ENCODE measurements at places on chromosomes 16 and 17.

DNA sequence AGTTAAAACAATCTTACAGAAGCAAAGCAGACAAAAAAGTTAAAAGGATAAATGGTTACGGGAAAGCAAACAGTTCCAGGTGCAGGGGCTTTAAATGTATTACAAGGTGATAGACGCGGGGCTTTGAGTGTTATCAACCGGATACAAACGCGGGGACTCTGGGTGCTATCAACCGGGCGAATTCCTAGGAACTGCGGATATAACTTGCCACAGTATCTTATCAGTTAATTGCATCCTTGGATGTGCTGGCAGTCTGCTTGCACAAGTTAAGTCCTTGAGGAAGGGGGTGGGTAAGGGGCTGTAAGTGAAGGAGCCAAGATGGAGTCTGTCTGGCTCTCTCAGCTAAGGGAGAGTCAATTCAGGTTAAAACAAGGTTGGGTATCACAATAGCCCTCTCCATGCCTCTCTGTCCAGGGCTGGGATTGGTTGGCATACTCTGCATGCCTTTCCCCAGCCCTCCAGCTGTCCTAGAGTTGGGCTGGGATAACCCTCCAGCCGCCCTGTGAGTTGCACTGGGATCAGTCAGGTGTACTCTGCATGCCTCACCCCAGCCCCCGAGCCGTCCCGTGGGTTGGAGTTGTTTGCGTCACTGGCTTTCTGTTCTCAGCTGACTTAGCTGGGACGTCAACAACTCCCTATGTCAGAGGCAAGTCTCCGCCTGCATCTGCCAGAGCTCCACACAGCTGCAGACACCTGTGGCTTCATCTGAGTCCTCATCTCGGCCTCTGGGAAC is 40.9 kb downstream of the TMEM235 start:
- no peak for DNase-seq

GRCh38 chr16:381012-381788 is 578 bp downstream of the PGAP6 start:
- no peak for DNase-seq

DNA sequence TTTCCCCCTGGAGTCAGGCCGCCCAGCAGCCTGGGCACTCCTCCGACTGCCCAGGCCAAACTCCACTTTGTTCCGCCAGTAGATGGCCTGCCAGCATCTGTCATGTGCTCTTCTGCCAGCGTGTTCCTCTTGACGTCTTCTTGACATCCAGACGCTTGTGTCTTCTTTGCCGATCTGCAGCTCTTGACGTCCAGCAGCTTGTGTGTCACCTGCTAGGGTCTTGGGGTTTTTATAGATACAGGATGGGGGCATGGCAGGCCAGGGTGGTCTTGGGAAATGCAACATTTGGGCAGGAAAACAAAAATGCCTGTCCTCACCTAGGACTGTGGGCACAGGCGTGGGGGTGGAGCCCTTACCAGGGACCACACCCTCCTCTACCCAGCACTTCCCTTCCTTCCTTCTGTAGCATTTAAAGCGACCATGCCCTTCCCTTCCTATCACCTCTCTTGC is 88.7 kb downstream of the BMERB1 start:
- no peak for DNase-seq

GRCh38 chr17:38711792-38712571 is 6.9 kb downstream of the MLLT6 start:
- DNase-seq: peak; percentile 61

DNA sequence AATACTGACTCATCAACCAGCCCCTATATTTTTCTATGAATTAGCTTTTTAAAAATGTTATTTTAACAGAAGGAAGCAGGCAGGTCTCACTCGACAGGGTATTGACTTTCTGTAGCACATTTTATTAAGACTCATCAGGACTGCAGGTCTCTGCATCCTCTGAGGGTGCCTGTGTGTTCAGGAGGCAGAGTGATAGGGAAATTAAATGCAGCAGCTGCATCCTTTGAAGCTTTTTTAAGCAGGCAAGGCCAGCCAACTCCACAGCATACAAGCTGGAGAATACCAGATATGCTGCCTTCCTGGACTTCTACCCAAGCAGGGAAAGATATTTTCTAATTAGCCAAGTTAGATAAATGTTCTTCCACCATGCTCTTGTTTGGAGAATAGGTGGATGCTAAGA is 124.9 kb downstream of the WSCD1 start:
- no peak for DNase-seq

GRCh38 chr17:45131616-45132319 is 547 bp downstream of the PLCD3 start:
- peak; percentile 40 for DNase-seq

DNA sequence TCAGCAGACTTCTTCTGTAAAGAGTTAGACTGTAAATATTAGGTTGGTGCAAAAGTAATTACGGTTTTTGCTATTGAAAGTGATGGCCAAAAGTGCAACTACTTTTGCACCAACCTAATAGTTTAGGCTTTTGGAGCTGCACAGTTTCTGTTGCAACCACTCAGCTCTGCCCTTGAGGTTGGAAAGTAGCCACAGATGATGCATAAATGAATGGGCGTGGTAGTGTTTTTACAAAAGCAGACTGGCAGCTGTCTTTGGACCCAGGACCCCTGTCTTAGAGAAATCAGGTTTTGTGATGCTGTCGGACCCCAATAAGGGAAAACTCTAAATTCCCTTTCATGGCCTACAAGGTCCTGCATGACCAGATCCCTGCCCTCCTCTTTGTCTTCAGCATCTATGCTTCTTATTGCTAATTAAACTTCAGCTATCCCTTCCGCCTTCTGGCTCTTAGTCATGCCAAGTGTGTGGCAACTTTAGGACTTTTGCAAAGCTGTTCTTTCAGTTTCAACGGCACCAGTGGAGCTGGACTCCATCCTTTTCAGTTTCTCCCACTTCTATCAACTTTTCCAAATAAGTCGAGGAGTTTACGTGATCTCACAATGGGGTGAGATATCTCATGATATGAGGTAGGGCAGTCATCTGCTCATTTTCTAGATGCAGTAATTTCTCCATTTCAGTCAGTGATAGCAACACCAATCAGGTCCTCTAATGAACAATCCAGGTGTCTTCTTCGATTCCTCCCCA is 232.3 kb downstream of the XYLT1 start:
- no peak for DNase-seq

- DNase-seq: no peak
Measured at GRCh38 chr16:89502081-89502843, 5.9 kb upstream of the SPG7 start.

- no peak for DNase-seq
Measured at GRCh38 chr16:2811703-2812471, 5.2 kb upstream of the PRSS21 start.

GRCh38 chr16:68884861-68885720 is 41.8 kb downstream of the TANGO6 start:
- DNase-seq: no peak

DNA sequence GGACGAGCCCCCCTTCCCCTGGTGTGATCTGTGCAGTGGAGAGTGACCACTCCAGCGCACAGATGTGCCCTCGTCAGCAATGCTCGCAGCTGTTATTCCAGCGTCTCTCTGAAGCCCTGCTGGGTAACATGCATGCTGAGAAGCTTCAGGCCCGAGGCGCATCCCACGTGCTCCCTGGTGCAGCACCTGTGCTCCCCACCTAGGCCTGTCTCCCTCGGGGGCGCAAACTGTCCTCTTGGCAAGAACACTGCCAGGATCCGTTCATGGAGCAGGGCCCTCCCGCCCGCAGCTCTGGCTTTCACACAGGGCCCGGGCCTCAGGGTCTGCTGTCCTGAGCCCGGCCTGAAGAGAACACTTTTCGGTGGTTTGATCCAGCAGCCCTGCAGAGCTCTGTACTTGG is 13.0 kb downstream of the TMEM204 start:
- no peak for DNase-seq

- DNase-seq: peak; percentile 80
Measured at GRCh38 chr17:56186222-56186786, 33.0 kb downstream of the ANKFN1 start.

- DNase-seq: no peak
Measured at GRCh38 chr17:30379303-30379902, 676 bp downstream of the CPD start.

GRCh38 chr16:77599793-77600415 is 122.4 kb upstream of the NUDT7 start:
- DNase-seq: peak; percentile 44

DNA sequence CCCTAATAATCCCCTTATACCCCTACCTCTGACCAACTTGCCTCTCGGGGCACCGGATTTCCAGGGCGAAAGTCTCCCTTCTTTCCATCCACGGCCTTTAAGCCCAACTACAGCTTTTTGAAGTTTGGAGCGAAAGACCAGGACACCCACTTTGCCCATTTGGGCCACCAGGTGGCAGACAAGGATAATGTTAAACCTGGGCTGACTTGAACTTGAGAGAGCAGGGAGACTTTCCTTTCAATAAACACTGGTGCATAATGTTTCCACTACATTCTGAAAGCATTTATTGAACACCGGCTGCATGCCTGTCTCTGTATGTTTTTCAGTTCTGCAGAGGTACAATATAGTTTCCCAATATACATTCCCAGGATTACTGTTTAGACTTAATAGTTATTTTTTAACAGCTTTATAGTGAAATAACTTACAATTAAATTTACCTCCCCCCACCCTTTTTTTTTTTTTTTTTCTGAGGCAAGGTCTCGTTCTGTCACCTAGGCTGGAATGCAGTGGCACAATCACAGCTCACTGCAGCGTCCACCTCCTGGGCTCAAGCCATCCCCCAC is 6.9 kb upstream of the CES3 start:
- peak; percentile 70 for DNase-seq

- DNase-seq: no peak
Measured at GRCh38 chr16:72211110-72211509, 39.2 kb upstream of the PMFBP1 start.

DNA sequence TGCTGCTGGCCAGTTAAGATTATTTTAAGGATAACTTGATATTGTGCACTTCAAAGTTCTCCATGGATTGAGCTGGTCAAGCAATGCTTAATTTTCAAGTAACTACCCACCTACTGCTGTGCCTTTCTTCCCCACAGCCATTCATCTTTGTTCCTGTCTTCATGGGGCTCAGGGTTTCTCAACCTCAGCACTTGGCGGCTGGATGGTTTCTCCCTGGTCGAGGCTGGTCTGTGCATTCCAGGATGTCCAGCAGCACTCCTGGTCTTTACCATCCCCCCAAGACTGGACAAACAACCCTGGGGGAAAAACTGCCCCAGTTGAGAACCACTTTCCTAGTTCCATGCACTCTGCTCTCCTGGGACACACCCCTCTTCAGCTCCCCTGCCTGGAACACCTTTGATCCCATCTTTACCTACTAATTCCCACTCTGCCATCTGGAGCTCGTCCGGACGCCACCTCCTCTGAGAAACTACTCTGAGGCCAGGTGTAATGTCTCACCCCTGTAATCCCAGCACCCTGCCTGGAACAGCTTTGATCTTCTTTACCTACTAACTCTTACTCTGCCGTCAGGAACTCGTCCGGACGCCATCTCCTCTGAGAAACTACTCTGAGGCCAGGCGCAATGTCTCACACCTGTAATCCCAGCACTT is 81.5 kb downstream of the NXN start:
- no peak for DNase-seq

DNA sequence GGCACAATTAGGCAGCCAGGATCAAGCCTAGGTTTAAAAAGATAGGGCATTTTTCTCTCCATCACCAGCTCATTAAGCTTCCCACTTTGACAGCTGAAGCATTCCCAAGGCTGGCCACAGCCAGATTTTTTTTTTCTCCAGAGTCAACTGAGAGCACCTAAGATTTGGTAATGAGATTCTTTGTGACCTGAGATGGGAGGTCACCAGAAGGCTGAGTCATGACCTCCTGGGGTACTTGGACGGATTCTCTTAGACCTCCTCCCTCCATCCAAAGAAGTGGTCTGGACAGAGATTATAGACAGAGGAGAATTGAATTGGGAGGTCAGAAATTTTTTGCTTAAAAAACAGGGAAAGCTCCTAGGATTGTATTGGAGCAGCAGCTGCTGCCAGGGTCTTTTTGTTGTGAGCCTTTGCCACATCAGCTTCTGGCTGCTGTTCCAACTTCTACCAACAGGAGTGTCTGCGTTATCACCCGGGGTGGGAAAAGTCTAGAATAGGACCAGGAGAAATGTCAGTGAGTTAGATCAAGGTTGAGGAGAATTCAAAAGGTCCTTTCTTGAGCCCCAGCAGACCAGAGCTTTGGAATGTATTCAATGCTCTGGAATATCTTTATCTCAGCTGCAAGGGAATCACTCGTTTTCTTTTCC is 221.2 kb upstream of the N4BP1 start:
- no peak for DNase-seq

DNA sequence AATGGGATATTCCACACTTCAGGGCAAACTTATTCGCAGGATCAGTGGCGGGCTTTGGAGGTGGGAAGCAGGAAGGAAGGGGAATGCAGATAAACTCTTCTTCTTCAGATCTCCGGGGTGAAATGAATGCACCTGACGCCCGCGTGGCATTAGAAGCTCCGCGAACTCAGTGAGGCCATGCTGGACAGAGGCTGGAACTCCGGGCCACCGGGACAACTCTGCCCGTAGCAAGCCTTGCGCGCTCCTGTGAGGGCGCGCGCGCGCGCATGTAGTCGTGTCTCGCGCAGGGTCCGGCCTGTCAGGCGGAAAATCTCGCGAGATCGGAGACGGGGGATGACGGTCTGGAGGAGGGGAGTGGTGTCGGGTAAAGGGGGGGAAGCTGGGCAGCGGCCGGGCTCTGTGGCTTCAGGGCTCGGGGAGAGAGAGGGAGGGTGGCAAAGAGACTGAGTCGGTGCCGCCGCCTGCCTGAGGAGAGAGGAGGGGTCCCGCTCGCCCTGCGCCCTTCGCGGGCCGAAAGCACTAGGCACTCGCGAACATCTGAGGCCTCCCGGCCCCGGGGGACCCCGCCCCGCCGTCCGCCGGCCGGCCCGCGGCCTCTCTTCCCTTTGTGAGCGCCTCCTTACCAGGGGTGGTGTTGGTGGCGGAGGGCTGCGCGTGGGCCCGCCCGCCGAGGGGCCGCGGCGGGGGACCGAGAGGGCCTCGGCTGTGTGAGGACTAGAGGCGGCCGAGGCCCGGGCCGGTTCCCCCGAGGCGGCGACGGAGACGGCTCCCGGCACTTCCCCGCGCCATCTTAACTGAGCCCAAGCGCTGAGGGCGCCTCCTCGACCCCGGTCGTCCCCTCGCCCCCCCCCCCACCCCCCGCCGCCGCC is at the start of gene TAOK1:
Gene TAOK1 (plus strand): TSS at position 382 of the 869 bp plus-strand sequence. CDS start 61,186 bp downstream, outside the sequence.
- DNase-seq: peak; percentile 98

DNA sequence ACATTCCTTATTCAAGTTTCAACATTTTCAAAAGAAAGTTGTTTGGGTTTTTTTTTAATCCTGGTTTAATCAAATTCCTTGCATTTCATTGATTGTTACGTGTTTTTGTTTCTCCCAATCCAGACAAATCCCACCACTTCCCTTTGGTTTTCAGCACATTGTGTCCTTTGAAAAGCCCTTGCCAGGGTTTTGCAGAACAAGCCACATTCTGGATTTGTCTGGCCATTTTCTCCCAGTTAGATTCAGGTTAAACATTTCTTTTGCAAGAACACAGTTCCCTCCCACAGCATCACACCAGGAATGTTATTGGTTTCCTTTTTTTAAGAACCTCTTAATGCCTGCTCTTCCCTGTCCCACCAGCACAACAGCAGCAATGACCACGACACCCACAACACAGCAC is 278.0 kb upstream of the SALL1 start:
- DNase-seq: peak; percentile 32

DNA sequence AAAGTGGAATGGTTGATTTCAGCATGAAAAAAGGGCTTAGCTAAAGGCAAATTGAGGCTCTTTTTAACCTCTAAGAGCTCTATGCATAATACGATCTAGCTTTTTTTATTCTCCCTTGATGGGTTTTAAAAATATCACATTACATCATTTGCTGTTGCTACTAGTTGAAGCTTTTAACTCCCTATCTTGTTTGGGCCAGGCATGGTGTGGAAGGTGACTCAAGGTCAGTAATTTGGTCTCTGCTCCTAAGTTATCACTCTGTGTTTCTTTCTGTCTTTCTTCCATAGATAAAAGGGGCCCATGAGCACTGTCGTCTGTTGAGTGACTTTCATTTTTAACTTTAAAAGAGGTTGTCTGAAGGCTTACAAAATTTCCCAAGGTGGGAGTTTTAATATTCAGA is 58.1 kb upstream of the GOT2 start:
- DNase-seq: no peak
